ENCODE measurements at places on chromosomes 2 and 18.

- DNase-seq: no peak
Observed at GRCh38 chr2:46125798-46126197, 171.4 kb upstream of the EPAS1 start.

- no peak for DNase-seq
Observed at GRCh38 chr18:22711192-22711685, 221.9 kb upstream of the RBBP8 start.

DNA sequence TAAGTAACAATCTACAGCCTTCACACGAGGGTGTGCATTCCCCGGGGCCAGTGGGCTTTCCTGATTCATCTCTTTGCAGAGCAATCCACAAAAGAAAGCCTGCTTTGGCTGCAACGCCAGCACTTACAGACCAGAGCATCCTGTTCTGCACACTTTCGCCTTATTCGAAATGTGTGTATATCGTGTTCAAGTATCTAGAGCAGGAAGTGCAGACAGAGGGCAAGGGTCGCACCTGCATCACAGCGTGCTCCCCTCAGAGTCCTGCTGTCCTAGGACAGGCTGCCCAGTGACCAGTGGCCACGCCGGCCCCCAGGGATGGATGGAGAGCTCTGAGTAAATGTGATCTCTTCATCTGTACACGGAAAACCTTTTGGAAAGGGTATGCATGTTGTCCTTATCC, 264.3 kb downstream of the ZNF516 start:
- DNase-seq: no peak

GRCh38 chr2:148666555-148666954, 22.0 kb downstream of the EPC2 start:
- DNase-seq: no peak

DNA sequence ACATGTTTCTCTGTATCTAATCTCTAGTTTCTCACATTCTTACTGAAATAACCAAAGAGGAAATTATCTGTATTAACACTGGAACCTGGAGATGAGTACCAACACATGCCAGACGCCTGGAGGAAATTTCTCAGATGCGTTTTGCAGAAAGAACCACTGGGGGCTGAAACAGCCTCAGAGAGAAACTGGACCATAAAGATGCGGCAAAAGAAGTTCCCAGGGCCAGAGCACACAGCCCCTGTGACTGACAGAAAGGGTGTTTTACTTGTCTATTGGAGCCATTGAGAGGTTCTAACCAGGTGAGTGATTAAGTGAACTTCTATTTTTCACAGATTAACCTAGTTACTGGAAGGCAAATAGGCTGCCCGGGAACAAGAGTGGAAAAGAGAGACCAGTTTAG, 103.9 kb downstream of the EVA1A start:
- DNase-seq: no peak

- DNase-seq: no peak
Observed at GRCh38 chr18:32301976-32302743, 112.3 kb downstream of the MEP1B start.

DNA sequence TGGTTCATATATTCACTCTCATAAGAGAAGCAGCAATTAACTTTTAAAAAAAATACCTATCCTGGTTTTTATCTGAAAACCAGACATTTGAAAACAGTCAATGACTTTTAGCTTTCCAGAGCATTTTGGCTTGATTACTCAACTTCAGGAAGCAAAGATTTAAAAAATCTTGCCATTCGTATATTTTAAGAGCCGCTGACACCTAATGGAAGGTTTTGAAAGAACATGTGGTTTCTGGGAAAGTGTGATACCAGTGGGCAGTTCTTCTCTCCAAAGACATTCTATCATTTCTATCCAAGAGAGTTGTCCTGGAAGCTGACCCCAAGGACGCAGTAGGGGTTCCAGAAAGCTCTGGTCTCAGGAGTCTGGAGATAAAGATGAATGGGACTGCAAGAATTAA, 234.7 kb downstream of the TTC32 start:
- DNase-seq: no peak

DNA sequence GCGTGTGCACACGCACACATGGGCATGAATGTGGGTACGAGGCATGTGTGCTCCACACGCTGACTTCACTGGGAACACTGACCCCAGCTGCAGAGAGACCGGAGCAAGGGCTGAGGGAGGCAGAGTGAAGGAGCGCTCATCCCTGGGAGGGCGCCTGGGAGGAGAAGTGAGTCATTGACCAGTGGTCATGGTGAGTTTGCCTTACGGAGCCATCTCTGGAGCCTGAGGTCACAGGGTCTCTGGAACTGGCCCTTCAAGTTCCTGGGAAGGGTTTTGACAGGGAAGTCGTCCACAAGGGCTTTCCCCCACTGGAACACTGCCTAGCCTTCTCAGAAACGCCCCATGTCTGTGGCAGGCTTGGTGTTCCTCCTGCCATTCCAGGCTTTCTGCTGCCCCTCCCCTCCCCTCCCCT, 14.3 kb upstream of the TMEM185B start:
- DNase-seq: no peak

DNA sequence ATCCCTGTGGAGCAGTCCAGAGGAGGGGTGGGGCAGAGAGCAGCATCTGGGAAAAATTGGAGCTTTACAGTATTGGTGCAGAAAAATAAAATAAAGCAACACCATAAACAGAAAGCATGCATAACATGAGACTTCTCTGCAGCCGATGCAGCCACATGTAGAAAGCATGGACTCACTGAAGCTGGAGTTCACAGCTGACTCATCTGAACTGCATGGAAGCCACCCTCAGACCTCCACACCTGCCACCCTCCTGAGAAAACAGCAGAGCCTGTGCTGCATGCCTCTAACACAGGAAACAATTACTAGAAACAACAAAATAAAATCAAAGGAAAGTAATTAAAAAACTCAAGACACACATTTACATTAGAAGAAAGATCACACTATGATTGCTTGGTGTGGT, 169.4 kb upstream of the ALKAL2 start:
- DNase-seq: no peak

- DNase-seq: no peak
Observed at GRCh38 chr18:42545825-42546224, 569.7 kb downstream of the RIT2 start.

DNA sequence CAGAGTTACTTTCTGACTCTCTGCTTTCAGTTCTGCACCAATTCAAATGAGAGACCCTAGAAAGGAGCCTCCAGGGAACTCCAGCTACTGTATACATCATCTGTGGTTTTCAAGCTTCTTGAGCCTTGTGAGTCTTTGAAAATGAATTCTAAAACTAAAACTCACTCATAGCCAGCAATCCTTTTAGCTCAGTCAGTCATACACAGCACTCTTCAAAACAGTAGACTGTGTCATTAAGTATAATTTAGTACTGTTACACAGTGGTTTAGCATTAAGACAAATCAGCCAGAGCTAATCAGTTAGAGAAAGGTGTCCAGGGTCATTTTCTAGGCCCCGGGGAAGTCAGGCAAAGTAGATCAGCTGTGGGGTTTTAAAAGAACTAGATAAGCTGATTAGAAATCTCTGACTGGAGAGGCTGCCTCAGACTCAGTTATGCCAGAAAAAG, 322.1 kb upstream of the THUMPD2 start:
- peak; percentile 84 for DNase-seq
